ENCODE measurements at places on chromosomes 13 and 19.

DNA sequence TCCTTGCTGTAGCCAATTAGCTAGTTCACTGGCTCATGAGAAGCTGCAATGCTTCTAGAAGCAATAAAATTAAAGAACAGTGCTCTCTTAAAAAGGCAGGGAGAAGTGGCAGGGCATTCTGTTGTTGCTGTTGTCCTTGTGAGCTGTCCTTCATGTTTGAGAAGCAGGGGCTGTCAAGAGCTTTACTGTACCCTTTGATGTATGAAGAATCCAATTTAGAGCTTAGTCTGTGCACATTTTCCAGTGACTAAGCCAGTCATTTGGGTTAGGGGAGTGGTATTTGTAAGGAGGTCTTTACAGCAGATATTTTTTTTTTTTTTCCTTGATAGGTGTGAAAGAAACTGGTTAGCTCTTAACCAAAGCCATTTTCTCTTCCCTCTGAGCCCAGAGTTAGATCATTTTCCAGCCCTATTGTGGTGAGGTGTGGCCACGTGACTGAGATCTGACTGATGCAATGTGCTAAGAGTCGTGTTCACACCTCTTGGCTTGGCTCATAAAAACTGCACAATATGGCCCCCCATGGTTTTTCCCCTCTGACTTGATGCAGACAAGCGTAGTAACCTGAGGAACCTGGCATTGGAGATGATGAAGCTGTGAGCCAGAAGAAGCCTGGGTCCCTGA is 309.6 kb upstream of the TMTC4 start:
- peaks cover 3% of the 10 kb centered on the region for H3K27me3 ChIP-seq
- no peak overlapping the region for H3K27ac ChIP-seq
- no peaks in the 10 kb centered on the region for H3K36me3 ChIP-seq
- H3K4me3 ChIP-seq, result no peak overlapping the region
- DNase-seq, result no peak

DNA sequence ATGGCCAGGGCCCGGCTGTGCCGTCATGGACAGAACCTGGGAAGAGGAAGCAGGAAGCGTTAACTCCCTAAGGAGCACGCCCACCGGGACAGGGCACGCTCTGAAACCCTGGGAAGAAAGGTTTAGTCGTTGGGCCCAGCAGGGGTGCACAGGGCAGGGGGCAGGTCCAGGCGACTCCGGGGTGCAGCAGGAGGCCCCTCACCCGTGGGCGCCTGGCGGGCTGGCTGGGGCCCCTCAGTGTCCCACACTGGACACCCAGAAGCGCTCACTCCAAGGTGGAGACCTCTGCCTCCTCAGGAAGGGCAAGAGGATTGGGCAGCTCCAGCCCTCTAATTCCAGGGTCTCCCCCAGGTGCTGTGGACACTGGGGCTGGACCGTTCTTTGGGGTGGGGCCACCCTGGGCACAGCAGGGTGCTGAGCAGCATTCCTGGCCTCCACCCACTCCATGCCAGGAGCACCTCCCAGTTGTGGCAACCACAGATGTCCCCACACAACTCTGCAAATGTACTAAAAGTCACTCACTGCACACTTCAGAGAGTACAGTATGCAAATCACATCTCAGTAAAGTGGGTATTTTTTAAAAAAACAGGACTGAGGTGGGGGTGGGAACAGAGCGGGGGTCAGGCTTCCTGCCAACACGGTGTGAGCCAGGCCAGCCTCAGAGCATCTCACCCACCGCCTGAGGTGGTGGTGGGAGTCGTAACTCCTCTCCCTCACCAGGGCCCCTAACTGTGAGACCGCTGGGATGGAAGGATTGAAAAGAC is 35.2 kb downstream of the PIP5K1C start:
- no peak overlapping the region for H3K27ac ChIP-seq
- no peak for DNase-seq
- H3K27me3 ChIP-seq, result no peaks in the 10 kb centered on the region
- H3K36me3 ChIP-seq, result peaks cover 26% of the 10 kb centered on the region
- no peak overlapping the region for H3K4me3 ChIP-seq

DNA sequence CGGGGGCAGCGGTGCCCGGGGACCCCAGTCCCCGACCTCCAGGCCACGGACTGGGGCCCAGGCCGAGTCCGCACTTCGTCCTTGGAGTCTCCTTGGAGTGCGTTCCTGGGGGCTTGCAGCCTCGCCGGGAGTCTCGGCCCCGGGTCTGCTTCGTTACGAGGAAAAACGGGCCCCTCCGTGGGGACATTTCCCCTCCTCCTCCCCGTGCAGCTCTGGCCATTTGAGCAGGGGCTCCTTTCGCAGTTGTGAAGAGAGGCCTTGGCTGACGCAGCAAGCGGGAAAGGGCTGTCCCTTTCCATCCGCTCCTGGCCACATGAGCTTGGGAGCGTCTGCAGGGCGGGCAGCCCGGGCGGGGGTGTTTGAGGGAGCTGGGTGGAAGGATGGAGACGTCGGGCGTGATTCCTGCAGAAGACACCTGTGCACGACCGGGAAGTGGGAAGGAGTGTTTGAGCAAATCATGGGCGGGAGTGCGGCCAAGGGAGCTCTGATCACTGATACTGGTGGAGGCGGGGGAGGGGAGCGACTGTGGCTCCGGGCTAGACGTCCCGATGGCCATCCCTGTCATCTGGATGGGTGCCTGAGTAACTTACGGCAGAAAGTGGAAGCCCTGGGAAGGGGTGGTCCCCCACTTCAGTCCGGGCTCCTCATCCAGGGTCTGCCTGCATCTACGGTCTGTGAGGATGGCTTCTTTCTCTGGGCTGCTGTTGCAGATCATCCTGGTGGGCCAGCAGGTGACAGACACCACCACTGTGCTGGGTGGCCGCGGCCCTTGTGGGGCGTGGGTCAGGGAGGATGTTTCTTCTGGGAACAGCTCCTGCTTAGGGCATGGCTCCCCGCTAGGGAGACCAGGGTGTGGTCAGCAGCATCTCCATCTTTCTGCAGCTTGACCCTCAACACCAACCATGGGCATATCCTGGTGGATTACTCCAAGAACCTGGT is 736 bp downstream of the GPI start:
- H3K27me3 ChIP-seq, result no peaks in the 10 kb centered on the region
- no peak overlapping the region for H3K27ac ChIP-seq
- peak; percentile 28 for DNase-seq
- H3K36me3 ChIP-seq, result peaks cover 38% of the 10 kb centered on the region

- H3K27me3 ChIP-seq, result no peaks in the 10 kb centered on the region
- H3K27ac ChIP-seq, result no peak overlapping the region
- no peak for DNase-seq
These were observed 31.4 kb downstream of the NAXD start for GRCh38 chr13:110646442-110647364.

DNA sequence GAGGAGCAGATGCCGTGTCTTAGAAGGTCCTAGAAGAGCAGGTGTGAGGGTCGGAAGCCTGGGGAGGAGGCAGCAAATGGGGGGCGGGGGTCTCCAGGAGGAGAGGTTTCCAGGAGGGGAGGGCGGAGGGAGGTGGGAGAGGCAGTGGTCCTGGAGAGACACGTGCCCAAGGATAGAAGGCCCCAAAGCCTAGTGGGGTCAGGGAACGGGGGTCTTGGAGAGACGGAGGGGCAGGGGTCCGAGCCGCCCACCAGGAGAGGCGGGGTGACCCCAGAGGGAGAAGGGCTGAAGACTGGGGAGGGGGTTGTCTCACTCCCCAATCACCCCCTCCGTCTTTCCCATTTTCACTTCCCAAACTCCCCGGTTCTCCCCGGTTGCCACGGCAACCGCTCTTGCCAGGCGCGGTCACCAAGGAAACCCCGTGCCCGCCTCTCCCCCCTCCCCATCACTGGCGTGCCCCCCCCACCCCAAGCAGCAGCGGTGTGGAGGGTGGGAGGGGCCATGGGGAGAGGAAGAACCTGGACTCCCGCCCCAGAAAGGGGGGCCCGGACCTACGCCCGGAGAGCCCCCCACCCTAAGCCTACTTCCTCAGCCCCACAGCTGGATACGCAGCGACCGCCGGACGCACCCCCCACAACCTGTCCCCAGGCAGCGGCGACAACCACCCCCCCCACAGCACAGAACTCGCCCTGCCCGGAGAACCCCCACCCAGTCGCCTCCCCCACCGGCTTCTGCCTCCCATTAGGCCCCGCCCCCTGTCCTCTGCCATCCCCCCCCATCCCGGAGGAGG is 988 bp downstream of the LRRC4B start:
- peaks cover 63% of the 10 kb centered on the region for H3K27me3 ChIP-seq
- no peak overlapping the region for H3K4me3 ChIP-seq
- no peak for DNase-seq
- H3K36me3 ChIP-seq, result no peaks in the 10 kb centered on the region

DNA sequence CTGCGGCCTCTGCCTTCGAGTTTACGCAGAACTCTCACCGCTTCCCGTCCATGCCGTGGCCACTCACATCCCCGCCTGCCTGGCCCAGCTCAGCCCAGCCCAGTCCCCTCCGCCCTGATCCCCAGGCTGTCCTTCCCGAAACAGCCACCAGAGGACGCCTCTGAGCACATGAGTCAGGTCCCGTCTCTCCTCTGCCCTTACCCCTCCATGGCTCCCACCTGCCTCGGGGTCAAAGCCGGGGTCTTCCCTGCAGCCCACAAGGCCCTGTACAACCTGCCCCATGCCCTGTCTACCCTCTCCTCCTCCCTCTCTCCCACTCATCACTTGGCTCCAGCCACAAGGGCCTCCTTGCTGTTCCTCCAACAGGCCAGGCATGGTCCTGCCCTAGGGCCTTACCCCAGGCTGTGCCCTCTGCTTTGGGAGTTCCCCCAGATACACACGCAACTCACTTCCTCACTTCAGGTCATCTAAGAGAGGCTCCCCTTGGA is 8.1 kb upstream of the SEMA6B start:
- no peak overlapping the region for H3K4me3 ChIP-seq
- H3K27me3 ChIP-seq, result no peaks in the 10 kb centered on the region
- peak; percentile 69 for DNase-seq
- no peaks in the 10 kb centered on the region for H3K4me1 ChIP-seq

- no peak for DNase-seq
- peaks cover 16% of the 10 kb centered on the region for H3K4me1 ChIP-seq
- no peak overlapping the region for H3K27ac ChIP-seq
These were observed 37.1 kb downstream of the ANKRD10 start for GRCh38 chr13:110877737-110878258.

DNA sequence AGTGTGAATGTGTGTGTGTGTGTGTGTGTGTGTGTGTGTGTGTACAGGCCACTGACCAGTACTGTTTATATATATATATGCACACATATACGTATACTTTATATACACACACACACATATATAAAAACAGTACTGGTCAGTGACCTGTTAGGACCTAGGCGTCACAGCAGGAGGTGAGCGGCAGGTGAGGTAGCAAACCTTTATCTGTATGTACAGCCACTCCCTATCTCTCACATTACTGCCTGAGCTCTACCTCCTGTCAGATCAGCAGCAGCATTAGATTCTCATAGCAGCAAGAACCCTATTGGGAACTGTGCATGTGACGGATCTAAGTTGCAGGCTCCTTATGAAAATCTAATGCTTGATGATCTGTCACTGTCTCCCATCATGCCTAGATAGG is 34.5 kb downstream of the TBC1D4 start:
- H3K36me3 ChIP-seq, result no peaks in the 10 kb centered on the region
- no peak for DNase-seq
- H3K27me3 ChIP-seq, result no peaks in the 10 kb centered on the region
- H3K27ac ChIP-seq, result no peak overlapping the region
- no peaks in the 10 kb centered on the region for H3K4me1 ChIP-seq

DNA sequence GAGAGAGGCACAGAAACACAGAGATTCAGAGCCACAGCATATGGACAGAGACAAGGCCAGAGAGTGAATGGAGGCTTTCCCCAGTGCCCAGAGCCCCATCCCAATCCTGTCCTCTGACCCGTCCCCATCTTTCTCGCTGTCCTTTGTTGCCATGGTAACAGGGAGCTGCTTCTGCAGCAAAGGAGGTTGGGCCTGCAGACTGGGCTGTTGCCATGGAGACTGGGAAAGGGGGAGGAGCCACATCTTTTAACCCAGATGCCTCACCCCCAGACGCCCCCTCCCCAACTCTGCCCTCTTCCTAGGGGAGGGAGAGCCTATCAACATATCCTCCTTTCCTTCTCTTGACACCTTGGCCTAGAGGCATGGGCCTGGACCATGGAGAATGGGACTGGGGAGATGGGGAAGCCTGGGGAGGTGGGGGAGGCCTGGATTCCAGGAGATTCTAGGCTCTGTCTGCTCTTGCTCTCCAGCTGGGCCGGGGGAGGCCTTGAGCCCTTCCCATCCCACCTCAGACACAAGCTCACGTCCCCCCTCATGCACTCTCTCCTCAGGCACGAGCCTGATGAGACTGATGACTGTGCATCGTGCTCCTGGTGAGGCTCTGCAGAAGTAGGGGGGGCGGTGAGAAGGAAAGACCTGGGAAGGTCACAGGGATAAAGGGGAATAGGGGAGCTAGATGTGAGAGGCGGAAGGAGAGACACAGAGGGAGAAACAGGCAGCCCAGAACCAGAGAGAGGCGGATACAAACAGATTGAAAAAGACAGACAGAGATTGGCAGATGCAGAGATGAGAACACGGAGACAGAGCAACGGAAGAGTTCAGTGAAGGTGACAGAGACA is 2.1 kb upstream of the ATP1A3 start:
- H3K36me3 ChIP-seq, result no peaks in the 10 kb centered on the region
- peaks cover 32% of the 10 kb centered on the region for H3K4me1 ChIP-seq
- H3K4me3 ChIP-seq, result no peak overlapping the region
- no peak overlapping the region for H3K27ac ChIP-seq

DNA sequence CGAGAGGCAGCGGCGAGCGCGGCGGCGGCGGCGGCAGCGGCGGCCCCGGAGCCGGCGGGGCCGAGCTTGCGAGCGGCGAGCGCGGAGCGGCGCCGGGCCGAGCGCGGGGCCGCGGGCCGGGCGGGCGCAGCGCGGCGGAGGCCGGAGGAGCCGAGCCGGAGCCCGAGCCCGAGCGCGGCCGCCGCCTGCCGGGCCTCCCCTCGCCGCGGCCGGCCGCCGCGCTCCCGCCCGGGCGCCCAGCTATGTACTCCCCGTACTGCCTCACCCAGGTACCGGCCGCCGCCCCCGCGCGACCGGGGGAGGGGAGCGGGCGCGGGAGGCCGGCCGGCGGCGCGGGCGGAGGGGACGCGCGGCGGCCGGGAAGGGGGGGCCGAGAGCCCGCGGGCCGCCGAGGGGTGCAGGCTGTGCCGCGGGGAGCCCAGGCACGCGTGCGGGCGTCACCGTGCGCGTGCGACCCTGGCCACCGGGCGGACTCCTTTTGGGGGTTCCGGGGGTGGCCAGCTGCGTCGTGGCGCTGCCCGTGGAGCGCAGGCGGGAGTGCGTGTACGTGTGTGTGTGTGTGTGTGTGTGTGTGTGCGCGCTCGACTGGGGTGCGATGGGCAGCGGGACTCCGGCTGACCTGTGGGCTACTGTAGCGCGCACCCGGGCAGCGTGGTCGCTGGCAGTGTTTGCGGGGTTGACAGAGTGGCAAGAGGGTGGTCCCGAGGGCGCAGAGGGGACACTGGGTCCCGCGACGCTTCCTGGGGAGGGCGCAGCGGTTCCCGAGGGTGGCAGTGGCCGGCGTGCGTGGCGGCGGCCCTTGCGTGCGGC is 526 bp downstream of the NFIX start:
- DNase-seq, result no peak
- no peak overlapping the region for H3K27ac ChIP-seq
- H3K4me1 ChIP-seq, result peaks cover 15% of the 10 kb centered on the region
- H3K36me3 ChIP-seq, result no peaks in the 10 kb centered on the region
- H3K4me3 ChIP-seq, result peak overlapping the region; percentile 47

Data from CD4-positive, alpha-beta T cell (primary cell).